ENCODE measurements at places on chromosomes 7 and 10.

- no peak for DNase-seq
These were observed 43.0 kb upstream of the NMT2 start for GRCh38 chr10:15211464-15211979.

- no peak for DNase-seq
These were observed 39.8 kb downstream of the RGS10 start for GRCh38 chr10:119502618-119503155.

GRCh38 chr7:27423290-27423689 is 180.7 kb downstream of the EVX1 start:
- DNase-seq = no peak

DNA sequence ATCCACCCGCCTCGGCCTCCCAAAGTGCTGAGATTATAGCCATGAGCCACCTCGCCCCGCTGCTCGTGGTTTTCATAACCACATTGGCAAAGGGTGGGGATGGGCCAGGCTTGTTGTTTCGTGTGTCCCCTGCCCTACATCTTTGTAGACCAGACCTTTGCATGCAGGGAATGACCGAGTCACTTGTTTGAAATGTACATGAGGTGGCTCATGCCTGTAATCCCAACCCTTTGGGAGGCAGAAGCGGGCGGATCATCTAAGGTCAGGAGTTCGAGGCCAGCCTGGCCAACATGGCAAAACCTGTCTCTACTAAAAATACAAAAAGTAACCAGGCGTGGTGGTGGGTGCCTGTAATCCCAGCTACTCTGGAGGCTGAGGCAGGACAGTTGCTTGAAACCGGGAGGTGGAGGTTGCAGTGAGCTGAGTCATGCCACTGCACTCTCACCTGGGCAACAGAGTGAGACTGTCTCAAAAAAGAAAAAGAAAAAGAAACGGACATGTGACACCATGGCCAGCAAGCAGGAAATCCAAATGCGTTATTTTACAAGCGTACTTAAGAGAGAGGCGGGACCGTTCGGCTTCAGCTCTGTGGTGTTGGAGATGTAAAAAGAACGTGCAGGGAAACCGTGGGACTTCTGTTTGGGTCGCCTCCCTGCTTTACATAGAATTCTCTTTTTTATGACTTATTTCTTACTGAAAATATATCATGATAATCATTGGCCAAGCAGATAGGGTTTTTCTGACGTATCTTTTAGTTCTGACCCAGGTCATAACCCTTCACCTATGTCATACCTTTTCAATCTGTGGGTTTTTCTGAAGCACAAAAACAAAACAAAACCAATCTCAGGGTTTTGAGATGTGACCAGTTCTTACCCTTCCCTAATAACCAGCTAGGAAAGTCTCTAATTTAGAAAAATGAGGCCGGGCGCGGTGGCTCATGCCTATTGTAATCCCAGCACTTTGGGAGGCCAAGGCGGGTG is 45.1 kb downstream of the WIPI2 start:
- no peak for DNase-seq

GRCh38 chr10:90432866-90433265 is 425.0 kb downstream of the HTR7 start:
- no peak for DNase-seq

DNA sequence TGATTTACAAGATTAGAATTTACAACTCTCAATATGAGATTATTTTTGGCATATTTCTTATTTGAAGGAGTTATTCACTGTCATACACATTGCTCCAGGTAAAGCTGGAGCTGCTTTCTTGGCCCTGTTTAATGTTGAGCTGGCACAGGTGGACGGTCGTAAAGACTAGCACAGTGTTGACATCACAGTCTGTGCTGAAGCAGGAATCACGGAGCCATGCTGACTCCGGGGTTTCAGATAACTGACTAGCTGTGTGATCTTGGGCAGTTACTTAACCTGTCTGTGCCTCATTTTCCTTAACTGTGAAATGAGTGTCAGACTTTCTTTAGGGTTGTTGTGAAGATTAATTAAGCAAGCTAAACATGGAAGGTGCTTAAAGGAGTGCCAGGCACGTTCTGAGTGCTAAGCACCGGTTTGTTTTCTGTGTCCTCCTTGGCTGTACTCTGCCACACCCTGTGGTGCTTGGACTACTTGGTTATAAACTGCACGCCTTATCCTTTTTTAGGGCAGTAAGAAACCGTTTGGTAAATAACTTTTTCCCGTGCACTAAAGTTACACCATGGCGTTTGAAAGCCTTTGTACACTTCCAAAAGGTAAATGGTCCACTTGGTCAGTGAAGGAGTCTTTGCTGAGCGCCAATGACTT is 47.7 kb downstream of the DYNC2I1 start:
- DNase-seq = no peak

- DNase-seq = no peak
These were observed 38.6 kb downstream of the MTPN start for GRCh38 chr7:135938563-135938962.

GRCh38 chr7:147523056-147523455 is 1067.5 kb upstream of the C7orf33 start:
- DNase-seq = no peak

- DNase-seq = no peak
These were observed 10.2 kb downstream of the SSBP1 start for GRCh38 chr7:141748396-141748795.

DNA sequence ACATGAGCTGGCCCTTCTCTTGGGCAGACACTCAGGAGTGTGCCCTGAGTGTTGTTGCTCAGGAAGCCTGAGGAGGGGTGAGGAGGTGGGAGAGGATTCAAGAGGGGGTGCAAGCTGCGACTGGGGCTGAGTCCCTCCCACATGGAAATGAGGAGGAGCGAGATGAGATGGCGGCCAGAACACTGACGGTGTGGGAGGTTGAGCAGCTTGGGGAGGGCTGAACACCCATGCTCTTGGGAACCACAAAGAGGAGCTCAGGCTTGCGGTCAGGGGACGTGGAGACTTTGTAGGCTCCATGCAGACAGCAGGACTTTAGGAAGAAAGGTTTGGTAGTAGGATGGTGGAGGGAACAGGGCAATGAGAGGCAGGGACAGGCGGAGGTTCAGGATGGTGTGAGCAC is 163.2 kb upstream of the SHH start:
- DNase-seq = no peak

GRCh38 chr7:127047521-127047920 is 205.2 kb downstream of the GRM8 start:
- no peak for DNase-seq

- no peak for DNase-seq
These were observed 15.0 kb upstream of the STEAP4 start for GRCh38 chr7:88321694-88322093.

GRCh38 chr10:30782537-30783461 is 153.2 kb upstream of the LYZL2 start:
- peak; percentile 68 for DNase-seq

DNA sequence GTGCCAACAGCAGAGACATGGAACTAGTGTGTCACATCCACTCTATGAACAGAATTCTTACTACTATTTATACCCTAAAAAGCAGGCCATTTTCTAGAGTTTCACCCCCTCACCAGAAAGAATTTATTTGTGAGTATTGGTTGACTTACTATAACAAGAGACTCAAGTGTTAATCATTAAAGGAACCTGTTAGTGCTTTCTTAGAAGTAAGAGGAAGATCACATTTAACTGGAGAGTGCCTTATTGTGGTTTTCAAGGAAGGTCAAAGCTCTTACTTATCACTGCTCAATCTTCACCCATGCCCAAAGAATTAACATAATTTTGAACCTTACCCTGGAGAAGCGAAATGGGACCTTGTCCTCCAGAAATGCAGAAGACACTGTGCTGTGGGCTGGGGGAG is 169.3 kb upstream of the PRSS1 start:
- no peak for DNase-seq

- no peak for DNase-seq
These were observed 43.7 kb downstream of the FAM53B start for GRCh38 chr10:124700293-124701037.

DNA sequence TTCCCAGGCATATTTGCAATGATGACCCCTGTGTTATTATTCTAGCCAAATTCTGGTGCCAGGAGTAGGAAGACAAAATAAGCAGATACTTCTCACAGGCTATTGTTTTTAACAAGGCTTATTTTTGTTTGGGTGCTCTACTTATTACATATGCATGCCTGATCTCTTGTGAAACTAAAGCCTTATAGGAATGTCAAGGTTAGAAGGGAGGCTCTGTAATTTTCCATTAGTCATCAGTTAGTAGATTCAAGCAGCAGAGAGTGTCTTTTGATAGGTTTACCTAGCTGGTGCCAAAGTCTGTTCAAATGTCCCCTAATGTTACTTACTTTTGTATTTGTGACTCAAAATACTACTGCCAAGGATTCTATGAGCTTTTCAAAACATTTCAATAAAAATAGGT is 11.7 kb upstream of the TMEM106B start:
- no peak for DNase-seq

- DNase-seq = peak; percentile 51
These were observed 2.8 kb downstream of the SP8 start for GRCh38 chr7:20783700-20784387.

GRCh38 chr7:46191776-46192175 is 270.7 kb upstream of the IGFBP3 start:
- DNase-seq = no peak

DNA sequence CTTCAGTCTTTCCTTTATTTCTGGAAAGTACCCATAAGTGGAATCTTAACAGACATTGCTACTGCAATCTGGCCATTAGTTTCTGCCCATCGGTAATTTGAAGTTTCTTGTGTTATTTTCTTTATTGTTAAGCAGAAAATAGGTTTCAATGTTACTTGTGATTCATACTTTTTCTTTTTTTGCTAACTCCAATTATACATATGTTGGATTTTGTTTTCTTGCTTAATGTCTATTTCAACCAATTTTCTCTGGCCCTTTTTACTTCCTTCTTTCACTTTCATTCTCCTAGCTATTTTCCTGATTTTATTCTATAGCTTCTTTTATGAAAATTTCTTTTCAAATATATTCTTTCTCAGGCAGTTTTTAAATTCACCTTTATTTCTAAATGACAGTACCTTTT is 457.4 kb downstream of the TCERG1L start:
- no peak for DNase-seq

- DNase-seq = no peak
These were observed 14.5 kb downstream of the PALD1 start for GRCh38 chr10:70492786-70493659.

GRCh38 chr10:48818861-48819520 is 120.6 kb downstream of the LRRC18 start:
- no peak for DNase-seq

GRCh38 chr10:68501691-68502090 is 25.6 kb downstream of the SLC25A16 start:
- peak; percentile 17 for DNase-seq

GRCh38 chr10:79431891-79432831 is 13.3 kb downstream of the ZCCHC24 start:
- peak; percentile 82 for DNase-seq

DNA sequence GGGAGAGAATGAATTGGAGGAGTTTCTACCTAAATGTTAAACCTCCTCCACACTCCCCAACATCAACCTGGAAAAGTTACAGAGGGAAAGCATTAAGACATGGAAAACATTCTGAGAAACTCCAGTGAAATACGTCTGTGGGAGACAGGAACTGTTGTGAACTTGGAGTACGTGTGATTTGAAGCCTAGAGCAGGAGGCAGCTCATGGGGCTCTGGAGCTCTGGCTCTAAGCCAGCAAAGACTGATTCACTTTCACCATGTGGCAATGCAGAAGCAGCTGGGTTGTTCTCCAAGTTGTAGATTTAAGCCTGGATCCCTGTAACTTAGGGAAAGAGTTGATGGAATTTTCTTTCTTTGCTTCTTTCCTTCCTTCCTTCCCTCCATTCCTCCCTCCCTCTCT is 503.2 kb downstream of the NRG3 start:
- DNase-seq = peak; percentile 65

DNA sequence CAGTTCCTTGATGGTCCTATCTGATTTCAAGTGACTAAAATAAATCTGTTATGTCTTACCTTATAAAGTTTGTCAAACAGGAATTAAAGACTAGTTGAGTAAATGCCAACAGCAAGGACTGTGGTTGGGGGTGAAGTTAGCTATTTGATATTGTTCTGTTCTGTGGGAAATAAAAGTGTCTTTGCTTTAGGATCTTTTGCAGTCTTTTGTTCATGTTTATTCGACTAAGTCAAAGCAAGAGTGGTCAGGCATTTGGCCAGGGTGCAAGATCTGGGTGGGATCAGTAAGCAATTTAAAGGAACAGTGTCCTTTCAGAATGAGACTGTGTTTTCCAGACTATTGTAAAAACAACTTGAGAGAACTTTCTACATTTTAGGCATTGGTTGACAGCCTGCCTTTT is at the start of gene COL28A1:
TSS of gene COL28A1 (minus strand) at position 183 of the 400 bp plus-strand sequence. CDS start 2,998 bp downstream, outside the sequence.
- DNase-seq = no peak

- no peak for DNase-seq
These were observed 45.5 kb upstream of the PRSS1 start for GRCh38 chr7:142703655-142704305.

- no peak for DNase-seq
These were observed 489.5 kb downstream of the SH2D4B start for GRCh38 chr10:81027223-81027622.

- no peak for DNase-seq
These were observed 93.7 kb downstream of the WDFY4 start for GRCh38 chr10:48778193-48778857.

- DNase-seq = no peak
These were observed 9.8 kb downstream of the LRMDA start for GRCh38 chr10:75441196-75441595.

DNA sequence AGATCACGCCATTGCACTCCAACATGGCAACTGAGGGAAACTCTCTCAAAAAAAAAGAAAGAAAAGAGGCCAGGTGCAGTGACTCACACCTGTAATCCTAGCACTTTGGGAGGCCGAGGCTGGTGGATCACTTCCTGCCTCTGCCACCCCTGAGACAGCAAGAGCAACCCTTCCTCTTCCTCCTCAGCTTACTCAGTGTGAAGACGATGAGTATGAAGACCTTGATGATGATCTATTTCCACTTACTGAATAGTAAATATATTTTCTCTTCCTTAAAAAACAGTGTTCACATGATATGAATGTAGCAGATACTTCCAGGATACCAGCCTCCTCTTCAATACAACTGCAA is 2.1 kb upstream of the ZKSCAN1 start:
- DNase-seq = no peak
